Stimulated activated CD4-positive, alpha-beta T cell treated with anti-CD3 and anti-CD28 coated beads, Interleukin-12 subunit alpha, Interleukin-12 subunit beta, amount 100 ng/mL, for 24 hours (primary cell): ENCODE measurements at places on chromosomes 1 and 21.
A peak's percentile ranks its signal among the peaks of the same experiment; 100 is the strongest.

GRCh38 chr1:29279406-29279805, 43.1 kb downstream of the PTPRU start:
- DNase-seq, result no peak

DNA sequence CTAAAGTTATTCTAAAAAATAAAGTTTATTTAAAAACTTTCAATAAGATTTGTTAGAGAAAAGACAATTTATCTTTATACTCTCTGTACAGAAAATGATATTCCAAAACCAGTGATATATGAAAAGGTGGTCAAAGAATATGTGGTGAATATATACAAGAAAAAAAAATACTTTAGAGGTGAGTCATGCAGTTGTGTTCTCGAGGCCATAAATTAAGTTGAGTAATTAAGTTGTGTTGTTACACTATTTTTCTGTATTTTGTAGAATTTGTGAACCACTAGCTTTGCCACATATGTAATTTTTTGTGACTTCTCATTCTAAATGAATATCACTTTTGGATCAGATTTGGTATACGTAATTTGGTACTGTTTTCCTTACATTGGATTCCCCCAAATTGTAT, 23.6 kb upstream of the DUSP10 start:
- no peak for DNase-seq

DNA sequence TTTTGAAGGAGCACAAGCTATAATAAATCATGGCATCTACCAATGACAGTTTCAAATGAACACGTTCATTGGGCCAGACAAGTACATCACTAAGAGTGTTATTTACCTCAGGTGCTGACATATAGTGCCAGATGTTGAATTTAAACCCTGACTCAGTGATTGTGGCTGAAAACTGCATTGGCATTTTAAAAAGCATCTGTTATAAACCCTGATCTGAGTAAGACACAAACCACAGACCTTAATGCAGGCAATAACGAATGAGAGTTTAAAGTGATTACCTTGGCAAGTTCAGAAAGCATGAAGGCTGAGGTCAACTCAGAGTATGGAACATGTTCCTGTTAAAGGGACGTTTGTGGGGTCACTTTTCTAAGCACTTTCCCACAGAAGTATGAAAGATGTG, 865.1 kb upstream of the TMPRSS15 start:
- no peak for DNase-seq

GRCh38 chr1:234963180-234963903, 165.3 kb downstream of the TOMM20 start:
- peak; percentile 76 for DNase-seq

DNA sequence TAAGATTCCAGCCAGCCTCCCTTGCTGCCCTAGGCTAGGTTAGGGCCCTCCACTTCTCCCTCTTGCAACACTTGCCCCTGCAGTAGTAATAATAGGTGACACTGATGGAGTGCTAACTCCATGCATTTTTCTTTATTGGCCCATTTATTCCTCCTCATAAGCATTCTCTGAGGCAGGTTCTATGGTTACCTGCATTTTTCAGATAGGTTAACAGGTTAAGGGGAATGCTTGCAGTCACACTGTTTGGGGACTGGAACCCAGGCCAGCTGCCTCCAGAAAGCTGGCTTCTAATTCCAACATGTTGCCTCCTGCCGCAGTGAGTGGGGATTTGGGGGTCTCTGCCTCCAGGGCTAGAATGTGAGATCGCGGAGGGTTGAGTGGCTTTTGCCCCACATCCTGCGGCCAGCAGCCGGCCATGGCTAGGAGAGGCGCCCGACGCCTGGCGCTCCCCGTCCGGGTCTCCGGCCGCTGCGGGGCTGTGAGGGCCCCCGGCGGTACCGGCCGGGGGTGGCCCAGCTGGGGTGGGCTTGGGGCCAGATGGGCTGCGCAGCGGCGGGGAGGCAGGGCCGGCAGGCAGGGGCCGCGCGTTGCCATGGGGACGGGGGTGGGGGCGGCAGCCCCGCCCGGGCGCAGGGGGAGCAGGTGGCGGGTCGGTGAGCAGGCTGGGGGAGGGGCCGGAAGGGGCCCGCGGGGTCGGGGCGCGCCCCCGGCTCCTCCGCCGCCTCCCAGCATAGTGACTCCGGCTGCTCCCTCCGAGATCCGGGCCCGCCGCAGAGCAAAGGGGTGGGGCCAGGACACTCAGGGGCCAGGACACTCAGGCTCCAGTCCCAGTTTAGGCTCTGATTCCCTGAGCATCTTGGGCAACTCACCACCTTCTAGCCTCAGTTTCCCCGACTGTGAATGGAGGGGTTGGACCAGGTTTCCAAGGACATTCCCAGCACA, 68.4 kb upstream of the SSBP3 start:
- no peak for DNase-seq
